ENCODE measurements at places on chromosomes 11 and 22. TPM values are rescaled to one million over a fixed set of nuclear protein-coding genes. Genes with fewer than 3 reads are reported as not detected.

TIMP3 gene
- total RNA-seq: 1.3 TPM

CELSR1 gene
- 29.1 TPM for total RNA-seq

CFAP300 gene
- total RNA-seq: 7.4 TPM

COMMD9 gene
- 48.7 TPM for total RNA-seq

MS4A6E gene
- total RNA-seq: not detected

ADM2 gene
- 0.69 TPM for total RNA-seq

ENTHD1 gene
- total RNA-seq: not detected

RAG1 gene
- not detected for total RNA-seq

ABCG4 gene
- total RNA-seq: 0.45 TPM

CRYBB3 gene
- total RNA-seq: not detected

Data from A549 treated with ZK216348 at 1 μM for 4 hours (cell line).